ENCODE measurements at places on chromosomes 4 and X.
A peak's percentile ranks its signal among the peaks of the same experiment; 100 is the strongest.

DNA sequence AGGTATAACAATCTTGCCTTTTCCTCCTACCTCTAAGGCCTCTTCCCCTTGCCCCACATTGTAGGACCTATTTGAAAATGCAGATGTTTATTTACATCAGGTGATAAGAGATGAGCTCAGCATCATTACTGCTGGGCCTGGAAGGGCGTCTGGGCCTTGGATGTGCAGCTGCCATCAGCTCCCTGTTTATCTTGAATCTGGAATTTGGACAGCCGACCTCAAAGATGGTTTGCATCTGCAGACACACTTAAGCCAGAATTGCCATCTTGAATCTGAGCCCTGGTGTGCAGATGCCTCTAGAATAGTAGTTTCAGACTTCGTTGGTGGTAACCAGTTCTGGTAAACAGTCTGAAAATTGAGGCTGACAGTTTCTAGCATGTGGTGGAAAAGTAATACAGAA, 59.0 kb downstream of the FAM193A start:
- no peak for DNase-seq

GRCh38 chrX:39605183-39605582, 492.6 kb downstream of the BCOR start:
- no peak for DNase-seq

DNA sequence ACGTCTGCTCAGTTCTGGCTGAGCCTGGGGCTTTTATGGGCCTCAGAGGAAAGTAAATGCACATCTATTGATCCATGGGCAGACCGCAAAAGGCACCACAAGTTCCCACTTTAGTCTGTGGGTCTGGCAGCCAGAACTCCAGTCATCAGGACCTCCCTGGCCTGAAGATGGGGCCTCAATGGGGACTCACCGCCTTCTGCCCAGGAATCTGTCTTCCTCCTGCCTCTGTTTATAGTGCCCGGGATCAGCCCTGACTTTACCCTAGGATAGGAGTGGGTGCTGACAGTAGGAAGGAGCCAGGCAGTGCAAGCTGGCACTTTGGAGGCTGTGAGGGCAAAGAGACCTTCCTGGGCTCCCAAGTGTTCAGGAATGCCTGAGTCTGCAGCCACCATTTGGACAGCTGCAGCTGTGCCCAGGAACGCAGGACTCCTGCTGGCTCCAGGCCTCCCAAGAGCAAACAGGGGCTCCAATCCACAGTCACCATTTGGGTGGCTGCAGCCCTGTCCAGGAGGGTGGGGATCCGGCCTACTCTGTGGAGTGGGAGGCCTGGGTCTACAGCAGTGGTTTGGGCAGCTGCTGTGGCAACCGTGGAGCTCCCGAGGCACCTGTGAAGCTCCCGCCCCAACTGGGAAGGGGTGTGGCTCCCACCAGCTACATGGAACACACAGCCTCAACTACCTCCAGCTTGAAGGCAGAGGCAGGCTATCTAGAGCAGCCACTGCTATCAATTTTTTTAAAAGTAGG, 1440.9 kb upstream of the ADGRL3 start:
- no peak for DNase-seq

DNA sequence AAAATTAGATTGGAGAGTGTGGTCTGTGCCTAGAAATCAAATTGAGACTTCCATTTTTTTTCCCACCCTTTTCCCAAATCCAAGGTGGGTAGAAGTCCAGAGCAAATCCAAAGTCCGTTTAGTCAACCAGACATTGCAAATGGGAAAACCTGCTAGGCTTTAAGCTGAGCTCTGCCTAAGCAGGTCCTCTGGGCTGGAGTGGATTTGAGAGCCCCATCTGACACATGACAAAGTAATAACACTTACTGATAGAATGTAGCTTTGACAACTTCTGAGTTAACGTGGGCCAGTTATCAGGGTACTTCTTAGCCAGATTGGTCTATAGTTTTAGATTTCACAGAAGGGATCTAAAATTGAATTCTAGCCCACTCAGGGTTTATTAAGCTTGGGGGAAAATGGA, 242.3 kb downstream of the GALNTL6 start:
- no peak for DNase-seq

GRCh38 chr4:518569-519083, 19.6 kb downstream of the PIGG start:
- DNase-seq, result no peak

- peak; percentile 35 for DNase-seq
Observed at GRCh38 chr4:174764105-174764729, 64.8 kb downstream of the GLRA3 start.

DNA sequence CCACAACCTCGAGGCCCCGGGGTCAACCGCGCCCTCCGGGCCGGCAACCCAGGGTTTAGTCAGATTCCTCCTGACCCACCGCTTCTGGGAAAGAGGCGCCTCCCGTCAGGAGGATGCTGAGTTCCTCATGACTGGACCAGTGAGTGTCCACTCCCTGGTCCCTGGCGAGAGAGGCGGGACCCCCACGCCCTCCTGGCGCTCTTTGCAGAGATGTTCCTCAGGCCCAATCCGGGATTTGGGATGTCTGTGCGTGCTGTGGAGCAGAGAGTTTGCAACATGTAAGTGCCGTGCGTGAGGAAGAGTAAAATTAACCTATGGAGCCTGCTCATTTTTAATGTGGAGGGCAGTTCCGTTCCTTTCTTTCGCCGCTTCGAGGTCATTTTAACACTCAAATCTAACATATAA, 824 bp upstream of the UGDH start:
- no peak for DNase-seq

GRCh38 chrX:106177106-106177981, 9.2 kb downstream of the PWWP3B start:
- DNase-seq, result no peak

DNA sequence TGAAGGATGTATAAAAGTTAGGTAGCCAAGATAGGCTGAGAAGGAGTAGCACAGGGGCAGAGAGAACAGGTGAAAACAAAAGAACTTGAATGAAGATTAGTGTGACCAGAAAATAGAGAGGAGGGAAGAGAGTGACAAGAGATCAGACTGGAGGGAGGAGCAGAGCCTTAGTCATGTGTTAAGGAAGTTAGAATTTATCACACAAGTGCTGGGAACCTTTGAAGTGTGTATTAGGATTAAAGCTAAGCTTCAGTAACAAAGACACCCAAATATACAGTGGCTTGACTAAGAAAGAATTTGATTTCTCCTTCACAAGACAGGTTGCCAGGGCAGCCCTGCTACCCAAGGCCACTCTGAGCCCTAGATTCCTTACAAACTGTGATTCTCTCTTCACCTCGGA, 10.7 kb upstream of the CCDC149 start:
- no peak for DNase-seq

- DNase-seq, result peak; percentile 97
Observed at GRCh38 chr4:2468456-2469191, at the start of gene RNF4. TSS of gene RNF4 (plus strand) at chr4:2469106. CDS start at chr4:2490494, 21,388 bp downstream.

DNA sequence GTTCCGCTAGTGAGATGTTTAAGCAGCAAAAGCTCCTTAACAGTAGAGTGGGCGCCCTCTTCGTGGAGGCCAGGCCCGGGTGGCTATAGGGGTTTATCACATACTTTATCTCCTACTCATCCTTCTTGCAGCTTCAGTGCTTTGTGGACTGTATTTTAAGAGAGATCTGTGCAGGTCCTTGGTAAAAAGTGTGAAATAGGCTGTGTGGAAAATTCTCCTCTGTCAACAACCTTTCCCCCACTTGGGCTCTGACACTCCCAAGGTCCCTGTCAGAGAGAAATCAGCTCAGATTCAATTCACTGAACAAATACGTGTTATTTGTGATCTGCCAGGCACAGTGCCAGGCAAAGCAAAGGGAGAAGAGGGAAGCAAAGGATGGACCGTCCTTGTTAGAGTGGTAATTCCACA, 214.3 kb upstream of the PPARGC1A start:
- DNase-seq, result no peak

DNA sequence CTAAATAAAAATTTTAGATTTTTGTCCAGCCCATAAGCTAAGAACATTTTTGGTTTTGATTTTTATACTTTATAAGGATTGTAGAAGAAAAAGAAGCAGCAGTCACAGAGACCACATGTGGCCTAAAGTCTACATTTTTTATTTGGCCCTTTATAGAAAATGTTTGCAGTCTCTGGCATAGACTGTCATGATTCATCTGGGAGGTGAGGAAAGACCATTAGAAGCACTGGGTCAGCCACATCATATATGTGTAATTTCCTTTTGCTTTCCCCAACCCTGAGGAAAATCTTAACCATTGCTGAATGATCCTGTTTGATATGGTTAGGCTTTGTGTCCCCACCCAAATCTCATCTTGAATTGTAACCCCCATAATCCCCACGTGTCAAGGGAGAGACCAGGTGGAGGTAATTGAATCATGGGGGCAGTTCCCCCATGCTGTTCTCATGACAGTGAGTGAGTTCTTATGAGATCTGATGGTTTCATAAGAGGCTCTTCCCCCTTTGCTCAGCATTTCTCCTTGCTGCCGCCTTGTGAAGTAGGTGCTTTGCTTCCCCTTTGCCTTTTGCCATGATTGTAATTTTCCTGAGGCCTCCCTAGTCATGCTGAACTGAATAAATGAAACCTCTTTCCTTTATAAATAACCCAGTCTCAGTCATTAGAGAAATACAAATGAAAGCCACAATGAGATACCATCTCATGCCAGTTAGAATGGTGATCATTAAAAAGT, 12.1 kb upstream of the COPS4 start:
- no peak for DNase-seq

GRCh38 chr4:31383767-31384166, 663.6 kb downstream of the PCDH7 start:
- no peak for DNase-seq

GRCh38 chr4:25881193-25881592, 18.4 kb upstream of the SEL1L3 start:
- DNase-seq, result no peak

DNA sequence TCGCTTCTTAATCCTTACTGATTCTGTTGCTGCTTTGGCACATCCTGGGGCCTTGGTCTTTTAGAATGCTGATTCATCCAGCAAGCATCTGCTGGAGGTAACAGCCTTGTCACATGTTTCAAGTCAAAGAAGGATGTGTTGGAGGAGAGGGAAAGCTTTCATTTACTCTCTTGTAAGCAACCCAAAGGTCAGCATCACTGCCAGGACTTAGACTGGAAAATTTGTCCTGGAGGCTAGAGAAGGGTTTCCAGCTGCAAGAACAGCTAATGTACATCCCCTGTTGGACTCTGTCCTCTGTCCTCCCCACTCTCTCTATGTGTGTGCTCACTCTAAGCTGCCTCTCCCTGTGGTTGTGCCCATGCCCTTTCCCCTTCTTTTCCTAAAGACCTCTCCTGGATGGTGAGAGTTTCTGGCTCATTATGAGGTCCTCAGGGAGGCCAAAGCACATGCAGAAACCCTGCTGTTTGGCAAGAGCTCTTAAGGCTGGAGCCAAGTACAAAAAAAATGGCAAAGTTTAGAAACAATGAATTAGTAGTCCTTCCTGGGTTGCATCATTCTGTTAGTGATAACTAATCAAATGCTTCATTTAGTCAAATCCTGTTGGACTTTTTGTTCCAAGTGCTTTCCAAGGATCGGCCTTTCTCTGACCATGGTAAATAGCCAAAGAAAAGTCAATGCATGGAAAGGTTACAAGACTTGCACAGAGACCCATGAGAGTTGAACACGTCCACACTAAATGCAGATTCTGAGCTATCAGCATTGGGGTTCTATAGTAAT, 13.4 kb upstream of the SRPX start:
- DNase-seq, result no peak

DNA sequence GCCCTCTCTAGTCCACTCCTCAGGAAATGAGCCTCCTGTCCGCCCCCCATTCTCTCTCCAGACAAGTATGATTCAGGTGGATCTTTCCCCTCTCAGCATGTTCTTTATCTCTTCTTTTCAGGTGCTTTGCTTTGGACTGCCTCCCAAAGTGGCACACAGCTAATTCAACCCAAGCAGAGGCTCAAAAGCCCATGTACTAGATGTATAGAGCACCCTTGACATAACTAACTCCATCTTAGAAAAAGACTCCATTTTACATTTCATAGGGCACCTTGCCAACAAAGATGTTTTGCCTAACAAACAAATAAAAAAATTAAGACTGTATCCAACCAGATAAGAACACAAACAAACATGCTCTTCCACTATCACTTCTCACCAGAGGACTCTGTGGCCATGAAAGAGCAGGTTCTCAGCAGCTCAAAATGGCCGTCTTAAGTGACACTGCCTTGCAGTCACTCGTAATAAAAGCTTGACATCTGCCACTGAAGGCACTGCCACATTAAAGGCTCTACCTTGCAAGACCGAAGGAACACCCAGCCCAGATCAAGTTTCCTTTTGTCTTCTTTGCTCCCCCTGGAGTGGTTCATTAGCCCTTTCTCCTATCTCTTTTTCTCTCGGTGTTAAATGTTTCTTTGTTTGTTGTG, 84.9 kb upstream of the TAB3 start:
- DNase-seq, result no peak

DNA sequence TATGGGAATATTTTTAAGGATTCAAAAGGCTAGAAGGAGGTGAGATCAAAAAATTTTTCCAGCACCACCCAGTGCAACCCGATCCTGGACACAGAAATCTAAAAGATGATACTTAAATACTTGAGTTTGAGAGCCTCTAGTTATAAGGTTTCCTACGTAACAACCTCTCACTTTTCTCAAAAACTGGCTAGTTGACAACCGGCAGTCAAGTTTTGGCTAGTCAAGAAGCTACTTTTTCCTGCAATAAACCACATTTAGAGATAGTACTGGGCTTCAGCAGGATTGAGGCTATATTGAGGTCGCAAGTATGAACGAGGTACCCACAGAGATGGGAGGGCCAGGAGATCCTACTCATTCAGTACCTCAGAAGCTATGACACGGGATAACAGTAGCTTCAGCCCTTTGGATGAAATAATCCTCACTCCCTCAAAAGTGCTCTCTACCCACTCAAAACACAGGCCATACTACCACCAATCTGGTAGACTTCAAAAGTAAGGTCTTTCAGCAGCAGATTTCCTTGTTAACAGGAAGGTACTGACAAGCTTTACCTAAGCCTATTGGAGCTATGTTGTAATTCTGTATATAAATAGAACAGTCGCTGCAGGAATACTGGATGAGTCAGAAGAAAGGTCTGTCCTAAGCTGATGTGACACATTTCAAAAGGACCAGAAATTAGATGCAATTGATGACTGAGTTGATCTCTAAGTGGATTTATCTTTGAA, 1.5 kb upstream of the TSPAN5 start:
- peak; percentile 39 for DNase-seq

DNA sequence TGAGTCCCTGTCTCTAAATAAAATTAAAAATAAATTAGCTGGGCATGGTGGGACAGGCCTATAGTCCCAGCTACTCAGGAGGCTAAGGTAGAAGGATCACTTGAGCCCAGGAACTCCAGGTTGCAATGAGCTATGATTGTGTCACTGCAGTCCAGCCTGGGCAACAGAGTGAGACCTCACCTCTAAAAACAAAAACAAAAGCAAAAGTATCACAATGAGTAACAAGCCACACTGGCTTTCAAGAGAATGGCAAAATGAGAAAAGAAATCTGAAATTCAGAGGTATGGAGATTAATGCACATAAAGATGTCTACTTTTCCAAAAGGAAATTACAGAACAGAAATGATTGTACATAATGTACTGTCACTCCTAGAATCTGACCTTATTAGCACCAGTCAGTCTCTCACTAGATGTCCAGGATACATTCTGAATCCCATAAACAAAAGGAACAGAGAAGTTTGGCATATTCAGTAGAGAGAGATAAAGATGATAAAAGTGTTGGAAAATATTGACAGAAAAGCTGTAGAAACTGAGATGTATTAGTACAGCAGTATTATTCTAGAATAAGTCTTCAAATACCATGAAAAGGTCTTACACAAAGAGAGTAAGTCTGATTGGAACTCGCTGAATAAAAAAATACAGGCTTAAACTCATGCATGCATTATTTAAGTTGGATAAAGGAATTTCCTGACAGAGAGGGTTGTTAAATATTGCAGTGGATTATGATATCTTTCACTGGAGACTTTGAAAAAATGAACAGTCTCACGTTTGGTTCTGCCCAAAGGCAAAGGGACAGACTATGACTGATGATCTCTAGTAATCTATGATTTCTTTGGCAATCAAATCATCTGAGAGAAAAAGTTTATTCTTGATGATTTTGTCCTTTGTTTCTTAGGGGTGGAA, 102.5 kb downstream of the SH3RF1 start:
- DNase-seq, result peak; percentile 19

All from activated CD4-positive, alpha-beta T cell treated with anti-CD3 and anti-CD28 coated beads, Interleukin-2, Interleukin-4, amounts not matched to agents 100 ng/mL and 50 ng/mL, durations not matched to agents 16 hours and 8 hours (primary cell).